ENCODE measurements at places on chromosomes 4 and X. TPM values are rescaled to one million over a fixed set of nuclear protein-coding genes. Genes with fewer than 3 reads are reported as not detected.

The C4orf50 gene
- total RNA-seq, result not detected

The PDZD4 gene
- total RNA-seq, result 2.1 TPM

The PCDH18 gene
- total RNA-seq, result 5.6 TPM

The LONRF3 gene
- total RNA-seq, result 8.8 TPM

The MAPK10 gene
- 3.1 TPM for total RNA-seq

The FMR1 gene
- 18.3 TPM for total RNA-seq

The FGF5 gene
- total RNA-seq, result 0.07 TPM

The ADRA2C gene
- 3.1 TPM for total RNA-seq

The GPC3 gene
- total RNA-seq, result 3.5 TPM
